ENCODE measurements at places on chromosomes 4 and X. TPM values are rescaled to one million over a fixed set of nuclear protein-coding genes. Genes with fewer than 3 reads are reported as not detected.

TMPRSS11A gene
- total RNA-seq, result not detected

SSX3 gene
- not detected for total RNA-seq

XAGE2 gene
- total RNA-seq, result not detected

CSN1S1 gene
- total RNA-seq, result not detected

STAG2 gene
- total RNA-seq, result 114 TPM

CXorf58 gene
- not detected for total RNA-seq

SYN1 gene
- total RNA-seq, result 0.07 TPM

SMARCA1 gene
- 95.1 TPM for total RNA-seq

MGAT4D gene
- not detected for total RNA-seq

GAGE2A gene
- not detected for total RNA-seq

AFF2 gene
- 0.07 TPM for total RNA-seq

LRP2BP gene
- 0.07 TPM for total RNA-seq

MAGEE2 gene
- not detected for total RNA-seq

OTUD6A gene
- not detected for total RNA-seq

DNA sequence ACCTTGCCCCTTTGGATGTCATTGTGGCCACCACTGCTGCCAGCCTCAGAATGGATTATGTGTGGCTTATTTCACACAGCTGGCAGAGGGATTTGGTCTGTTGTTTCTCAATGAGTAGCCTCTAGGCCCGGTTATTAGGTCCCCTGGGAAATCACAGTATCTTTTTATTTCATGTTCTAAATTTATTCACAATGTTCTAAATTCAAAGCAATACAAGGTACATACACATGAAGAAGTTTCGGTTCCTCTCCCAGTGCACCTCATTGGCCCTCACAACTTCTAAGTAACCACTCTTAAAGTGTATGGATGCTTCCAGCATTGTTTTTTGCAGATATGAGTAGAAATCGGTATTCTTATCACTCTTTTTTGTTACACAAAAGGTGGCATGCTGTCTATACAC is 262.7 kb downstream of the RCHY1 start:
- no peak for DNase-seq

GRCh38 chr4:14671146-14671545 is 331.1 kb upstream of the CPEB2 start:
- no peak for DNase-seq

DNA sequence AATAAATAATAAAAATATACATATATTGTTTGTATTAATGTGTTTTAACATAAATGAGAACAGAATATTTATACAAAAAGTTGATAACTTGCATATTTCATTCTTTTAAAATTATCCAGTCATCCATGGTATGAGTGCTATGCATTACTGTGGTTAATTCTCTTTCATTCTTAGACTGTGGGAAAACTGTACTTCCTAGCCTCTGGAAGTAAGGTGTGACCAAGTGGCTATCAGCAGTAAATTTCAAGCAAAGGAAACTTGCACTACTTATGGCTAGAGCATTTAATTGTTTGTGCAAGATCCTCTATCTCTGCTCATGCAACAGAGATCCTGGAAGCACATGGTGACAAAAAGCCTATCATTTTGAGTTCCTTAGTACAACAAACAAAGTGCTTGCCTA is 1054.5 kb upstream of the PABPC4L start:
- no peak for DNase-seq

- DNase-seq, result peak; percentile 85
Observed at GRCh38 chr4:87949961-87950360, 25.6 kb upstream of the SPP1 start.

GRCh38 chr4:125770814-125771398 is 456.2 kb downstream of the FAT4 start:
- no peak for DNase-seq

DNA sequence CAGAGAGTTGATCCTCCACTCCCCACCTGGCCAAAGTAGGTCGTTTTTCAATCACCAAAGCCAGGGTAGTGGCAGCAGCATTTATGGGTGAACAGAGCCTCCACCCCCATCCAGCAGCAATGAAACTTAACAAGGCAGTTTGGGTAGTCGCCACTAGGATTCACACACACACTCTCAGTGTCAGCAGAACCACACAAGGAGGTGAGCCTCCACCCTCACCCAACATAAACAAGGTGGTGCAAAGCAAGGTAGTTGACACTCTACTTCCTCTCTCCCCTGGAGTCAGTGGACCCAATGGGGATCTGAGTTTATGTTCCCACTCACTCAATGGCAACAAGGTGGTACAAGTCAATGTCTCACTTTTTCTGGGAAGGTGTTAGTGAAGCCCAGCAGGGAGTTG is 50.4 kb upstream of the CCDC149 start:
- no peak for DNase-seq

- no peak for DNase-seq
Observed at GRCh38 chrX:23592741-23593140, 74.6 kb upstream of the PRDX4 start.

- peak; percentile 57 for DNase-seq
Observed at GRCh38 chrX:56564164-56564885, 898 bp downstream of the UBQLN2 start.

- no peak for DNase-seq
Observed at GRCh38 chrX:13188731-13189309, 131.0 kb downstream of the ATXN3L start.

- no peak for DNase-seq
Observed at GRCh38 chr4:98515470-98515809, 143.0 kb downstream of the TSPAN5 start.

DNA sequence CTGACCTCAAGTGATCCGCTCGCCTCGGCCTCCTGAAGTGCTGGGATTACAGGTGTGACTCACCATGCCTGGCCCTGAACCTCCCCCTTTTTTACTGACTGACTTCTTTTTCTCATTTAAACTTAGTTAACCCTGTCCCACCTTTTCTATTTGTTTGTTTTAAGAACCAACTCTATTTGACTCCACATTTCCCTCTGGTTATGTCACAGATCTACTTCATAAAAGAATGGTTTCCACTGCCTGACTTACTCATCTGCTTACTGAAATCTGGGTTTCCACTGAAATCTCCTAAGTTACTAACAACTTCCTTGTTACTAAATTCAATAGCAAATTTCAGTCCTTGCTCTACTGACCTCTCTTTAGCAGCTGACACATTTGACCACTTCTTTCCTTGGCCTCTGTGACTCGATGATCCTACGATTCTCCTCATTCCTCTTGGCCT is 28.0 kb upstream of the NSUN7 start:
- peak; percentile 94 for DNase-seq

- peak; percentile 62 for DNase-seq
Observed at GRCh38 chrX:132292793-132293192, 73.5 kb upstream of the RAP2C start.

DNA sequence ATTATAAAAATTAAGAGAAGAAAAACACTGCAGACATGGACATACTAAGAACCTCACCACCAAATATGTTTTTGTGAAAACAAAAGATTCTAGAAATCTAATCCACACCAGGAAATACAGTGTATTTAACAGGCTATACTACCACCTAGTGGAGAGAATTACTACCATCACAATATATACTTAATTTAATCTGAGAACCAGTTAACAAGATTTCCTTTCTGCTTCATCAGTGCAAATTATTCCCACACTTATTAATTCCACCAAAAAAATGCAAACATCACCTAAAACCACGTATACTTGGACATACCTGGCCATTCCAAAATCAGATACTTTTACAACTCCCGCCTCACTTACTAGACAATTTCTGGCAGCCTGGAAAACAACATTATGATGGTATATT is 7.0 kb upstream of the TXK start:
- DNase-seq, result peak; percentile 54

GRCh38 chrX:143757887-143758286 is 37.3 kb upstream of the SPANXN2 start:
- DNase-seq, result no peak

DNA sequence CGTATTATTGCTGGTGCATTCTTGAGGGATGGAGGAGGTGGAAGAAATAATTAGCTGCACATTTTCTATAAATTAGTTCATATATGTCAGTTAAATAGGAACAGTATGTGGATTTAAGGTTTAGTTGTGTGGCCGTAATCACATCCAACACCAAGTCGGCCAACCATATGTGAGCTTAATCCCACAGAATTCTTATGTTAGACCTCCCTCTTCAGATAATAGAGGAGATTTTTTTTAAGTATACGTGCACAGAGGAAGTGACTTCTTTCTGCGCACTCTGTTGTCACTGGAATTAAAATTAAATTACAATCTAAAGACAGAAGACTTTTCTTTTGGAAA is 2.1 kb downstream of the SEPTIN11 start:
- no peak for DNase-seq

DNA sequence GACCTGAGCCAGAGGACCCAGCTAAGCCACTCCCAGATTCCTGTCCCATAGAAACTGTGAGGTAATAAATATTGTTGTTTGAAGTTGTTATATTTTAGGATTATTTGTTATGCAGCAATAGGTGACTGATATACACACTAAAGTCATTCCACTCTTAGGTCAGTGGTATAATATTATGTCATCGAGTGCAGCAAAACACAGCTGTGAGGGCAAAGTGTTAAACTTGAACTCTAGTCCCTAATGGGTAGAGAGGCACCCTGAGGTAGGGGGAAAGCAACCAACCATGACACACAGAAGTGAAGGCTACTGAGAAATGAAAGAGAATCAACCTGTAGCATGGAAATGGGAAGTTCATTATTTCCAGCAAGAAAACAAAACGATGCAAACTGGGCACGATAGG is 66.6 kb downstream of the ATXN3L start:
- DNase-seq, result no peak

GRCh38 chr4:180827232-180828009 is 1415.8 kb upstream of the TENM3 start:
- peak; percentile 56 for DNase-seq

DNA sequence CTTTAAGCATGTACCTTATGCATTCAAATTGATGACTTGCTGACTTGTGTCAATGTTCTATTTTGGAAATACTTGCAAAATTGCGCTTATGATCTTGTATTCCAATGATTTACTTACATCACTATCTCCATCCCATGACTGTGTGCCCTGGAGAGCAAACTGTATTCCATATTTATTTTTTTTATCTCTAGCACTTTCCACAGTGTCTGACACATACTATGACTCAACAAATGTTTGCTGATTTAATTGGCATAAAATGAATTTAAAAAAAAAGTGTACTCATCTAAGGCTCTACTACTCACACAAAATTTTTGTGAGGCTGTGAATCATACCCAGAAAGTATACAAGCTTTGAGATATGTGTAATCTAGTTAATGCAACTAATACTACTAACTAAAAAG is 1066.8 kb upstream of the ADGRL3 start:
- DNase-seq, result peak; percentile 1

DNA sequence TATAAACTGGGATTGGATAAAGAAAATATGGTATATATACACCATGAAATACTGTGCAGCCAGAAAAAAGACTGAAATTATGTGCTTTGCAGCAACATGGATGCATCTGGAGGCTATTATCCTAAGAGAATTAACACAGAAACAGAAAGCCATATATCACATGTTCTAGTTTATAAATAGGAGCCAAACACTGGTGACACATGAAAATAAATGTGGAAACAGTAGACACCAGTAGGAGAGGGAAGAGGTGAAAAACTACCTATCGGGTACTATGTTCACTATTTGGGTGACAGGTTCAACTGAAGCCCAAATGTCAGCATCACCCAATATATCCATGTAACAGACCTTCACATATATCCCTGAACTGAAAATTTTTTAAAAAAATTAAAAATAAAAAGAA is 725.1 kb downstream of the C4orf33 start:
- DNase-seq, result no peak

DNA sequence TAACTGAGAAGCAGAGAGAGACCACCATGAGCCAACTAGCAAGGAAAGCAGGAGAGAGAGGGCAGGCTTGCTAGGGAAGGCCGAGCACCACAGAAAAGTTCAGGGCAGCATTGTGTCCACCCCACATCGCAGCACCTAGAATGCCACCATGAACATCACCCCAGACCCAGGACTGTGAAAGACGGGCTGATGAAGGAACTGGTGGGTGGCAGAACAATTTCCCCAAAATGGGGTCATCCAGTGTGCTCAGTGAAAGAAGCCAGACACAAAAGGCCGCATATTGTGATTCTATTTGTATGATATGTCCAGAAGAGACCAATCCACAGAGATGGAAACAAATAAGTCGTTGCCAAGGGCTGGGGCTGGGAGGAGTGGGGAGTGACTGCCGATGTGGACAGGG is 16.8 kb downstream of the PNMA6E start:
- DNase-seq, result no peak

GRCh38 chr4:113153529-113154101 is 104.2 kb downstream of the ANK2 start:
- DNase-seq, result no peak

DNA sequence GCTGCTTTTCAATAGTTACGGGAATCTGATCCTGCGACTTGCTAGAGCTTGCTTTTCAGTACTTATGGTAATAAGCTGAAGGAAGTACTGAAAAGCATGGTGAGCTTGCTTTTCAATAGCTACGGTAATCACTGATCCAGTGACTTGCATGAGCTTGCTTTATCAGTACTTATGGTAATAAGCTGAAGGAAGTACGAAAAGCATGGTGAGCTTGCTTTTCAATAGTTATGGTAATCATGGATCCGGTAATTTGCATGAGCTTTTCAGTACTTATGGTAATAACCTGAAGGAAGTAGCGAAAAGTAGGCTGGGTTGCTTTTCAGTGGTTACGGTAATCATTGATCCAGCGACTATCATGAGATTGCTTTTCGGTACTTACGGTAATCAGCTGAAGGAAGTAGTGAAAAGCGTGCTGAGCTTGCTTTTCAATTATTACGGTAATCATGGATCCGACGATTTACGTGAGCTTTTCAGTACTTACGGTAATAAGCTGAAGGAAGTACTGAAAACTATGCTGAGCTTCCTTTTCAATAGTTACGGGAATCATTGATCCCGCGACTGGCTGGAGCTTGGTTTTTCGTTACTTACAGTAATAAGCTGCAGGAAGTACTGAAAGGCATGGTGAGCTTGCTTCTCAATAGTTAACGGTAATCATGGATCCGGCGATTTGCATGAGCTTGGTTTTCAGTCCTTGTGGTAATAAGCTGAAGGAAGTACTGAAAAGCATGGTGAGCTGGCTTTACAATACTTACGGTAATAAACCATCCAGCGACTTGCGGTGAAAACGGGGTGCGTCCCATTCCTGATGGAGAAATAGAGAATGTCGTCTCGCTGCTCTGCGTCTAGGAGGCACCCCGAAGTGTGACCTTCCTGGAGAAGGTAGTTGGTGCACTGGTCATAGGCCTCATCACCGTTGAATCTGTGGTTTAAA is 6.5 kb downstream of the CRLF2 start:
- DNase-seq, result peak; percentile 22

- DNase-seq, result no peak
Observed at GRCh38 chrX:115989686-115990085, 180.9 kb upstream of the AGTR2 start.

DNA sequence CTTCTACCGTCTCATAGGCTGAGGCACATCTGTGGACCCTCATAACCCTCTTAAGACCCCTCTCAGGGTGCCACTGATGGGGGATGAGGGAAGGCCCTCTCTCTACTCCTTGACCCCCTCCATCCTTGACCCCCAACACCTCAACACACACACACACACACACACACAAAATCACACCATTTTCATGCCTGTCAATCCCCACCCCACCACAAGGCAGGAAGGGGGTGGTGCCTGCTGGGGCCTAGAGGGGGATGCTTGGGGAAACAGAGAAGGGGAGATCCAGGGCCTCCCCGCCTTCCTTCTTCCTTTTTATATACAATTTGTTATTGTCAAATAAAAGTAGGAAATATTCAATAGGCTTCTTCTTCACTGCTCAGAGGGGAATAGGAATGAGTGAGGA is 1.2 kb upstream of the EBP start:
- DNase-seq, result no peak
